ENCODE measurements at places on chromosomes 11 and 22. TPM values are rescaled to one million over a fixed set of nuclear protein-coding genes. Genes with fewer than 3 reads are reported as not detected.
A peak's percentile ranks its signal among the peaks of the same experiment; 100 is the strongest.

DNA sequence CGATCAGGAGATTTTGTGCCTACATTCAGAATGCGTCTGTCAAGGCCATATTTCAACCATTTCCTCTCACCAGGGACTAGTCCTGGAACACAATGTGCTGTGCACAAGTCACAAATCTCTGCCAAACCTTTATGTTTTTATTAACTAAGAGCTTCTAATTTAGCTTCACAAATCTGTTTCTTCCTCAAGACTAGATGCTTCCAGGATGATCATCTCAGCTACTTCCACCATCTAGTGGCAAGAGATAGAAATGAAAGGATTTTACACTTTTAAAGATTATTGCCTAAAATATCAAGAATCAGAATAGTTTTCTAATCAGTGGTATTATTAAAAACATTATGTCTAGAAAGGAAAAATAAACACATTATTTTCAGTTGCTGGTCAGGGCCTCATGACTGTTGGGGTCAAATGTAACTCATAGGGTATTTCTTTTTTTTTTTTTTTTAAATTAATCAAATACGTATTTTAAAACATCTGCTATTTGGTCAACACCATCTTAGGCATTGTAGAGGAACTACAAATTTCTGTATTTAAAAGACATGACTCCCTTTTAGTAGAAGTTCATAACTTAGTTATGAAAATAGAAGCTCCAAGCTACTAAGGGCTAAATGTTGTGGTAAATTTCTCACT is 1102.6 kb downstream of the DLG2 start:
- peak; percentile 6 for DNase-seq

DNA sequence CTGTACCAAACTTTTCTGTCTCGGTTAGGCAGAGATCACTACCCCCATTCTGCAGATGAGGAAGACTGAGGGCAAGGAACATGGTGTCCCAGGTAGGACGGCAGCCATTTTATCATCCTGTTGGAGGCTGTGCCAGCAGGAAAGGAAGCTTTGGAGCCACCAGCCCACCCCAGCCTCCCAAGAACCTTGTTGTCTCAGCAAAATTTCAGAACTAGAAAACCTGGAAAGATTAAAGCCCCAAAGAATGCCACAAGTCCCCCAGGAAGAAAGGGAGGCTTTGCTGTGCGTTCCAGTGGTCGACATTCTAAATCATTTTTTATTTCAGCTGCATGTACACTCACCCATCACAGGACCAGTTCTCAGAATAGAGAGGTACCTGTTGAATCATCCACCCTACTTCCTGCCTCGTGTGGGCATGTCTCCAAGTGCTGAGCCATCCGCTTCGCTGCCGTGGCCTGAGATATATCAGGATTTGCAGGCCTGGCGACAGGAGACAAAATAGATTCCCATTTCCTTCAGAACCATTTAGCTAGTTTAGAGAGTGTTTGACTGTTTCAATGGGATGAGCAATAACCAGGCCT is 13.0 kb upstream of the EIF3D start:
- peak; percentile 71 for DNase-seq

DNA sequence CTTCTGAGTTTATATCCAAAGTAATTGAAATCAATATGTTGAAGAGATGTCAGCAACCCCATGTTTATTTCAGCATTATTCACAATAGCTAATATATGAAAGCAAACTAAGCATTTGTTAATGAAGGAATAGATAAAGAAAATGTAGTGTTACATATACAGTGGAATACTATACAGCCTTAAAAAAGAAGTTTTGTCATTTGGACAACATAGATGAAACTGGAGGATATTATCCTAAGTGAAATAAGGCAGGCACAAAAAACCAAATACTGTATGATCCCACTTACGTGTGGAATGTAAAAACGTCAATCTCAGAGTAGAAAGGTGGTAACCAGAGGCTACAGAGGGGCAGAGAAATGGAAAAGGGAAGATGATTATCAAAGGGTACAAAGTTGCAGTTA is 10.2 kb downstream of the MRGPRX2 start:
- no peak for DNase-seq

DNA sequence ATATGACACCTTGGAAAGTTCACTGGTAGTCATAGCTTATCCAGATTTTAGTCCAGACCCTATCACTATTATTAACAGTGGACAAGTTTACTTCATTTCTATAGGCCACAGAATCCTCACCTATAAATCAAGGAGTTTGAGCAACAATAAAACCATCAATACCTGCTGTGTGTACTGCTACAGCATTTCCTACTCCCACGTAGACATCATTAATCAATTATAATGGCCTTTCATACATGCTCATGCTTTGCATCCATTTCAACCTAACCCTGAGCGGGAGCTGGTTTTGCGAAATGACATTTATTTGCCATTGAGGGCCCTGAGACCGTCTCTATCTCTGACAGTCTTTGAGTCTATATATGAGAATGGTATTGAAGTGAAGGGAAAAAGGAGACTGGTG is 312.3 kb downstream of the FAT3 start:
- DNase-seq: no peak

Gene PDE2A
- 415 TPM for total RNA-seq

DNA sequence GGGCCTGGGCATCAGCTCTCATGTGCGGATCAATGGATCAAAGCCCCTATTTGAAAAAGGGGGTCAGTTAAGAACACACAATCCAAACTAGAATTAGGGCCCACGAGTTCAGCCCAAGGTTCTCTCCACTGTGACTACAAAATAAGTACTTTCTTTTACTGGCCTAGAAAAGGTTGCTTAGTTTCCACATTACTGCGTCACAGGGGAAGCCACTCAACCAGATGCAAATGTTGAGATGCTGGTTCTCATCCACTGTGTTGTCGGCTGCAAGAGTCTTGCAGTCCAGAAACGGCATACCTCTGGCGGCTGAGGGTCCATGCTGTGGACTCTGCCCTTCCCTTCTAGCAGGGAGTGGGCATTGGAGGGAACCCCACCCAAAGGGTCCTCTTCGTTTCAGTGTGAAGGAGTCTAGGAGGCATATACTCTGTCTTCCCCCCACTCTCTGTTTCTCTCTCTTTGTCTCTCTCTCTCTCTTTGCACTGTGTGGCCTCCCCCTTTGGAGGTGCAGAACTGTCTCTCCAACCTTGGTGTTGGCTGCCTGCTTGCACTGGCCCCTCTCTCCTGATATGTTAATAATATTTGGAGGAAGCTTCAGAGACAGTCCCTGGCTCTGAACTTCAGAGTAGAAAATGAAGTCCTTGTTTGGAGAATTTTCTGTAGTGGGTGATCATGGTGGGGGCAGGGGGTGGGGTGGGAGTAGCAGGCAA is 99.0 kb upstream of the NNMT start:
- DNase-seq: no peak

Gene MFRP
- total RNA-seq: not detected

DNA sequence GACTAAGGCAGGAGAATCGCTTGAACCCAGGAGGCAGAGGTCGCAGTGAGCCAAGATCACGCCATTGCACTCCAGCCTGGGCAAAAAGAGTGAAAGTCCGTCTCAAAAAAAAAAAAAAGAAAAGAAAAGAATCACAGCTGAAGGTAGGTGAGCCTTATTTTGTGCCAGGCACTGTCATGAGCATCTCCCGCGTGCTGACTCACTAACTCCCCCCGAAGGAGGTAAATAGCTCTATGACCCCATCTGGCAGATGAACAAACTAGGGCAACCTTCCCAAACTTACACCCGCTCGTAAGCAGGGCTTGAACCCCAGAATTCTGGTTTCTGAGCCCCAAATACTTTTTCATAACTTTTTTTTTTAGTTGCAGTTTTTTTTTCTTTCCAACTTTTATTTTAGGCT is 60.3 kb downstream of the ANO1 start:
- no peak for DNase-seq

Gene TTC28
- total RNA-seq: 14.9 TPM

DNA sequence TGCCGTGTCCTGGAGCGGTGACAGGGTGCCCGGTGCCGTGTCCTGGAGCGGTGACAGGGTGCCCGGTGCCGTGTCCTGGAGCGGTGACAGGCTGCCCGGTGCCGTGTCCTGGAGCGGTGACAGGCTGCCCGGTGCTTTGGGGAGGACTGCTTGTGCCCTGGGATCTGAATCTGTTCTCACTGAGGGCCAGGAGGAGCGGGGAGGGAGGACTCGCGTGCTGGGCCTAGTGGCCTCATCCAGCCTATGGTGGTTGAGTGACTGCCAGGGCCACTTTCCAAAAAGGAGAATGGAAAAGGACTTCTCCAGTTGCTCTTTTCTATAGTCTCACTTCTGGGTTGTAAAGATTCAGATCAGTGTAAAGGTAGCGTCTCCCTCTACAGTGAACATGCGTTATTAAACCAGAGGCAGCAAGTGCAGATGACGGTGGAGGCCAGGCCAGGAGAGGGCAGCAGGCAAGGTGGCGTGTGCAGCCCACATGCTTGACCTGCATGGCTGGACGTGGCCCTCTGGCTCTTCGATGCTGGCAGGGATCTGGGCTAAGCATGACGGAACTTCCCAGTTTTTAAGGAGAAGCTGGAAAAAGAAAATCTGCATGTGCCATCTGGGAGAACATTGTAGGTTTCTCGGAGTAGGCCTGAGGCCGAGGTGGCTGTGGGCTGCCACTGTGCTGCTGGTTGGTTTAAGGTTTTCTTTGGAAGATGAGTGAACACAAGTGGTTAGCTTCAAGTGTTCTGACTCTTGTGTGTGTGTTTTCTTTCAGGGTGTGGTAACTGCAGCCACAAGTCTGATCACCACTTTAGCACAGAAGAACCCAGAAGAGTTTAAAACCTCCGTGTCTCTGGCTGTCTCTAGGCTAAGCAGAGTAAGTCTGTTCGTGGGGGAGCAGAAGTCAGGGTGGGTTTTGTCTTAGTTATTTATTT is 55.0 kb downstream of the AP2A2 start:
- no peak for DNase-seq

Gene FOLH1
- total RNA-seq: not detected

Gene C11orf65
- under 0.01 TPM for total RNA-seq

DNA sequence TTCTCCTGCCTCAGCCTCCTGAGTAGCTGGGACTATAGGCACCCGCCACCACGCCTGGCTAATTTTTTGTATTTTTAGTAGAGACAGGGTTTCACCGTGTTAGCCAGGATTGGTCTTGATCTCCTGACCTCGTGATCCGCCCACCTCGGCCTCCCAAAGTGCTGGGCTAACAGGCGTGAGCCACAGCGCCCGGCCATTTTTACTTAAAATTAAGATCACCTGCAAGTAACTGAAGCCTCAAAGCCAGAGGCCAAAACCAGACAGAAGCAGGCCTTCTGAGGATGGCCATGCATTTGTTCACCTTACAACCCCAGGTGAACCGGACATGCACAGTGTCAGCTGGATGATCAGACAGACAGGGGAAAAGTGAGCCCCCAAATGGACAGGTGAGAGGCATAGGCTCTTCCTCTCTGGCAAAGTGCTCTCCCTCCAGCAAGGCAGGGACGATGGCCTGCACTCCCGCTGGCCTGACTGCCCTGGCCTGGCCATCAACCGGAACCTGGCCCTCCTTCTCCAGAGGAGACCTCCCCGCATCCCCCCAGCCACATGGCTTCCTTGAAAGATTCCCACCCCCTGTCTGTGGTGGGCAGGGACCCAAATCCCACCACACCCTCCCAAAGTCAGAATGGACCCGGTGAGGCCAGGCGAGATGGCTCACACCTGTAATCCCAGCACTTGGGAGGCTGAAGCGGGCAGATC is 25.9 kb downstream of the APOBEC3H start:
- DNase-seq: no peak

GRCh38 chr22:49052023-49052538 is 775.6 kb downstream of the BRD1 start:
- no peak for DNase-seq

GRCh38 chr11:1882265-1883238 is 9.1 kb downstream of the PRR33 start:
- DNase-seq: peak; percentile 84

- DNase-seq: peak; percentile 56
These were observed 7.6 kb downstream of the OR56A1 start for GRCh38 chr11:6022956-6023355.

Gene CD248
- total RNA-seq: under 0.01 TPM

Gene MS4A4E
- not detected for total RNA-seq

- DNase-seq: peak; percentile 39
These were observed 217.4 kb downstream of the SBF2 start for GRCh38 chr11:10076458-10077141.

Gene OR8D4
- total RNA-seq: not detected

Gene PATE4
- total RNA-seq: not detected

Data from lung microvascular endothelial cell (primary cell).